ENCODE measurements at places on chromosomes 4 and X.

DNA sequence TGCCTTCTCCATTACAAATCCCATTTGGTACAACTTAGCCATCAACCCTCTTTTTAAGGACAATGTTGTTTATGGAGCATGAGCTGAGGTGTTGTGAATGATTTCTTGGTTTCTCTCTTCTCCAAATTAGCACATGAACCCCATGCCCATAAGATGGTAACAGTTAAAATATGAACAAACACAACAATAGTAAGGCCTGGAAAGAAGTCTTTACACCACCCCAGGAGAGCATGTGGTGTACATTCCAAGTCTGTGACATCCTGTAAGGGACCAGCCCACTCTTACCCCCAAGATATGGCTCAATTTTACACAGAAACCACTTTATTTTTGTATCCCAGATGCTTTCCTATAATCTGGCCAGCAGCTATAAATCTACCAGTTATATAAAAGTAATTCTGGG is 226.1 kb downstream of the COX18 start:
- no peak for DNase-seq

DNA sequence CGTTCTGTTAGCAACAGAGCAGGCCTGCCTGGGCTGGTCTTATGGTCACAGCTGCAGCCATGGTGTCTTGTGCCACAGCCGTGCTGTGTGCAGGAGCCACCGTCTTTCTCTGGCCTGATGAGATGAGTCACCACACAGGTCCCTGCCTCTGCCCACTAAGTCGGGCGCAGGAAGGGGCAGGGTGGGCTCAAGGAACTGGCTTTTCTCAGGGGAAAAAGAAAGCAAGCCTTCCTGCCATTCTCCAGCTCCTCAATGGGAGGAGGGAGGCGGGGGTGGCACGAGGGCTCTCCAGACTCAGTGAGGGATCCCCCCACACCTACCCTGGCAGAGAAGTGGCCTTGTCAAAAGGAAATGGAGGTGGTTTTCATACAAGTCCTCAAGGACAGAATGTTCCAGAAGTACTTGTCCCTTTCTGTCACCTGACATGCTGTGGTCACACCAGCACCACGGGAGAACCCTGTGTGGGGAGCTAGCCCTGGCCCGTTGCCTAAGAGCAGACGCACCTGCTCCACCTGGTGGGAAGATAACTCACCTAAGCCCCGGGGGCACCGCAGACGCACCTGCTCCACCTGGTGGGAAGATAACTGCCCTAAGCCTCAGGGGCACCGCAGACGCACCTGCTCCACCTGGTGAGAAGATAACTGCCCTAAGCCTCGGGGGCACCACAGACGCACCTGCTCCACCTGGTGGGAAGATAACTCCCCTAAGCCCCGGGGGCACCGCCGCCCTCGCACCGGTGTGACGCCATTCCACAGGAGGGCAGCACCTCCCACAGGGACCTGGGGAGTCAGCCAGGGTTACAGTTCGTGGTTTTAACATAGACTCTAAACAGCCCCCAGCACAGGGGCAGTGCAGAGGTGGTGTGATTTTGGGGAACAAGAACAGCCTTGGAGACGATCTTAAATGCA is 18.5 kb downstream of the UVSSA start:
- DNase-seq, result no peak

GRCh38 chrX:39017077-39017476 is 215.8 kb downstream of the MID1IP1 start:
- no peak for DNase-seq

GRCh38 chr4:69147334-69147733 is 51.1 kb downstream of the UGT2B7 start:
- DNase-seq, result no peak

- DNase-seq, result no peak
These were observed 222.2 kb downstream of the DCTD start for GRCh38 chr4:182695009-182695408.

- no peak for DNase-seq
These were observed 57.7 kb downstream of the SHROOM4 start for GRCh38 chrX:50756276-50756675.

- DNase-seq, result no peak
These were observed 64.2 kb upstream of the MAP3K15 start for GRCh38 chrX:19579485-19579884.

GRCh38 chr4:109046471-109047201 is 255.8 kb downstream of the COL25A1 start:
- DNase-seq, result no peak

- DNase-seq, result no peak
These were observed 288.1 kb downstream of the SH3BGRL start for GRCh38 chrX:81489987-81490386.

DNA sequence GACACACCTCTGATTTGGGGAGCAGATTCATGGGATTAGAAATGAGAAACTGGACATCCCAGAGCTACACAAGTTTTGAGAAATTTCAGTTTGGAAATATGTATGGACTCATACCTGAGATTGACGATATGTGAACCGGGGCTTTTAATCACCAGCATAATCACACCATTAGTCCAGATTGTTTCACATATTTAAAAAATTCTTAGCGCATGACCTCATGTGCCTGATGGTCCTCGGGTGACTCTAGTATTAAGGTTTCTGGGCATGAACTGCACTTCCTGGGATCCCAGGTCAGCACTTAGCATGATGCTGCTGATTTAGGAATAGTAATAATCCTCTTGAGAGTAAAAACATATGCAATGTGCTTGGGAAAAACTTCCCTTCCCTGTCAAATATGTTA is 91.9 kb upstream of the BCOR start:
- no peak for DNase-seq

DNA sequence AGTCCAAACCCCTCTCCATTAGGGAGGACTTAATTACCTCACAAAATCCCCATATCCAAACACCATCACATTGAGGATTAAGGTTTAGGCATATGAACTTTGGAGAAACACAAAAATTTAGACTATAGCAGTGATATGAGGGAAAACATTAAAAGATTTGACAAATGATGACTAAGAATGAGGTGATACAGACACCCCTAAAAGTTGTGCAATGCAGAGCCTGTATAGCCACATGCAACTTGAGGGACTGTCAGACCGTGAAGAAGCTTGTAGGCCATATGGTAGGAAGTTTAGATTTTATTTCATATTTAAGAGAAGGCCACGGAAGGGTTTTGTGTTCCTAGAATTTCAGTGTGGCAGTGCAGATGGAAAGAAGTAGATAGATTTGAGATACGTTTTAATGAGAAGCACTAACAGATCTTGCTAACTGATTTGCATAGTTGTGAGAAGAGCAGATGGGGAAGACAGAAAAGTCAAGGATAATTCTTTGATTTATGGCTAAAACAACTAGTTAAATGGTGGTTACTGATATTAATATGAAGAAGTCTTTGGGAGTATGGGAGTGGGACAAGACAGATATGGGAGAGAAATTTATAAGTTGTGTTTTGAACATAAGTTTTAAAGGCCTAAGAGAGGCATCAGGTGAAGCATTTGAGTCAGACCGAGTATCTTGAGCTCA is 5.5 kb upstream of the FIP1L1 start:
- DNase-seq, result no peak

- DNase-seq, result no peak
These were observed 17.8 kb downstream of the TBC1D1 start for GRCh38 chr4:37908488-37909331.

- no peak for DNase-seq
These were observed 44.9 kb upstream of the DDX3X start for GRCh38 chrX:41289095-41289494.

DNA sequence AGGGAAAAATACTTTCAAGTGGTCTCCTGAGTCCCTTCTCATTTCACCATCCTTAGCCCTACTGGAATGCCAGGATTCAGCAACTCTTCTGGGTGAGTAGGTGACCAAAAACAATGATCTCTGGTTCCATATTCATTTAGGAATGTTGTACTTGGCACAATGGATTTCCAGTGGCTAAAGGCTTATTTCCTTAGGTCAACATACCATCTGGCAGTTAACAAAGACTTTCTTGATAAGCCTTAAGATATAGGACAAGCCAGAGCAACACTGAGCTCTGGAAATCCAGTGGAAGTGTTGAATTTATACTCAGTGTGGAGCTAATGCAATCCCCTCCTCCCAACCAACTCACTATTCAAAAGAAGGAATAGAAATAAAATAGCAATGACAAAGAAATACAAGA is 139.4 kb upstream of the EMCN start:
- no peak for DNase-seq

- DNase-seq, result no peak
These were observed 101.3 kb downstream of the TBL1X start for GRCh38 chrX:9566150-9566621.

DNA sequence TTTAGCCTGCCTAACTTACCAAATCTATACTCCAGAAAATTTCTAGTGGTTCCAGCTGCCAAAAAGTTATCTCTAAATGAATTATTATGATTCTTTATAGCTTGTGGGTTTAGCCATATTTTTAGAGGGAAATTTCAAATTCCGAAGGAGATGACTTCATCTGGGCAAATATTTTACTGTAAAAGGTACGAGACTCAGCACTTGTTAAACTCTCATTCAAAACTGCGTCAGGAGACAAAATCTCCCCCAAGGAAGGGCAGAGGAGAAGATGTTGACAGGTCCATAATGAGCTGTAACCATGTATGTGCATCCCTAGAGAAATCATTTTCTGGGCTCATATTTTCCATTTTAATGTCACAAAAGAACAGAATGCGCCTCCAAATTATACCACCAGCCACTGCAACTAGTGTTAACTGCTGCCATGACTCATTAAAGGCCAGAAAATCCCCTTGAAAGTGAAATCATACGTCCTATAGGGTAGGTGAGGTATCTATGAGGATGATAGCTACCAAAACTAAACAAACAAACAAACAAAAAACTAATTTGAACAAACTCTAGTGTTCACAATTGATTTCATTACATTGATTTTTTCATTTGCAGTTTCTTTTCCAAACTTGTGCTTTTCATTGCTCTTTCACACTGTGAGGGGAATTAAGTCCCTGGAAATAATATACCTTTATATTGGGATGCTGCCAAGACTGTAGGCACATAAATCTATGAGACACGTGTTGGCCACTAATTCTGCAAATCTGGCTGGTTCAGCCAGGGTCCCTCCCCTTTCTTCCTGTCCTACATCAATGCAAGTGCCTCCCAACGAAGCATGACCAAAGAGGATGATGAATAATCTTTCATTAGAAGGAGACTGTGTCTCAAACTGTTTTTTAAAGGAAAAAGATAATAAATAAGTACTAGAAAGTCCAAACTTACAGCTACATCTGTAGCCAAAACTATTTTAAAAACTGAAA is 85.8 kb downstream of the ARHGAP6 start:
- DNase-seq, result no peak

DNA sequence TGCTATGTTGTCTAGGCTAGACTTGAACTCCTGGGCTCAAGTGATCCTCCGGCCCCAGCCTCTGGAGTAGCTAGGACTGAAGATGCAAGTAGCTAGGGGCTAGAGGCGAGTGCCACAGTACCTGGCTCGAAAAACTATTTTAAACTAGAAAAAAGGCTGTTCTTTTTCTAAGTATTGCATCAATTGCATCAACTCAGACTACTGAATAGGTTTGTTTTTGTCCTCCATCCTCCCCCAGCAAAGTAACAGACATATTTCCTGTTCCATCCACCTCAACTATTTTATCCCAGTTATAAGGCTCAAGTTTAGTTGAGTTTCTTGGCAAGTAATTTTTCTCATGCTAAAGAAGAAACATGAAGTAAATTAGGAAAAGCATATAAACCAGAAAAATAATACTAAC is 4.1 kb downstream of the SH3RF1 start:
- no peak for DNase-seq

DNA sequence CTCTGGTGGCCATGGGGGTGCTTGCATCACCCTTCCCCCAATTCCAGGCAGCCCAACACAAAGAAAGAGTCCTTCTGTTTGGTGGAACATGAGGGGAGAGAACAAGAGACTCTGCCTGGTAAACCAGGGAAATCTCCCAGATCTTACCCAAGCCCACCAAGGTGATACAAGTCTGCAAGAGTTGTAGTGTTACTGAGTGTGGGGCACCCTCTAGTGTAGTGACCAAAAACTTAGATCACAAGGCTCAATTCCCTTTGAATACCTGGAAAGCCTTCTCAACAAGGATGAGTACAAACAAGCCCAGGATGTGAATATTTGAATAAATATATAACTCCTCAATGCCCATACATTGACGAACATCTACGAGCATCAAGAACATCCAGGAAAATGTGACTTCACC is 64.7 kb downstream of the IL13RA2 start:
- no peak for DNase-seq

DNA sequence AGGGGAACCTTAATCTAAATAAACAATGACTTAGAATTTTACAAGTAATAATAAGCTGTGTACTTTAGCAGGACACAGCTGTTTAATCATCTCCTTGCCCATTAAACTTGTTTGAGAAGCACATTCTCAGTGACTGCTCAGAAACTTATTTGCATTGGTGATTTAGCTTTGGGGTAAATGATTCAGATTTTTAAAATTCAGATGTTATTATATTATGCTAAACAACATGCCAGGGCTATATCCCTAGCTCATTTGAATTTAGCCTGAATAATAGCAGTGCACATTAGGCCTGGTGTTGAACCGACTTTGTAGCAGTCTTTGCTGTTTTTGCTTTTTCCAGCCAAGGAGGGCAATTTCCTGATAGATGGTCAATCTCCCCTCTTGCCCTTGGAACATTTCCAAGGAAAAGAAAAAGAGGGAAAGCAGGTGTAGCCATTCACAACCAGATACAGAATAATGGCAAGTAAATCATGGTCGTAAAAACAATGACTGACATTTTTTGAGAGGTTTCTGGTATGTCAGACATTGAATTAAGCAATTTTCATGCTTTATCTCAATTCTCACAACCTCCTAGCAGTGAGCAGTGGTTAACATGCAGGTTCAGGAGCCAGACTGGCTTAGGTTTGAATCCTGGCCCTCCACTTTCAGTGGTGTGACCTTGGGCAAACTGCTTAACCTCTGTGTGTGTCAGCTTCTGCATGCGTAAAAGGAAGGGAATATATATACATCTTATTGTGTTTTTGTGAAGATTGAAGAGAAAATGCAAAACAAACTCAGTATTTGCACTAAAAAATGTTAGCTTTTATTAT is 16.8 kb downstream of the ARHGEF38 start:
- DNase-seq, result no peak

DNA sequence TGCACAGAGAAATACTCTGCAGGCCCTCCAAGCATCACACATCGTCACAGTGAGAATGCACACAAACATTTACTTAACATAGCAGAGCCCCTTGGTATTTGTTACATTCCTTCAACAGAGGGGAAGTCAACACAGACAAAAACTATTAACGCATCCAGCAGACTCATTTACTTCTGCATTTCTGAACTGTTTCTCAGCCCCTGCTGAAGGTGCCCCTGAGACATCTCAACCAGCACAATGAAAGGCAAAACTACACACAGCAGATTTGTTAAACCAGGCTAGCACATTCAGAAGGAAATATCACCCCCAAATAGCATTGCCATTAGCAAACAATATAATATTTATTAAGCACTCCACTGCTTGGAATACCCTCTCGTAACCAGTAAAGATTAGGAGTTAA is 367.0 kb downstream of the RAB28 start:
- no peak for DNase-seq
